Mesenchymal stem cell (in vitro differentiated cells and primary cell): ENCODE measurements at places on chromosomes 5 and 9.

DNA sequence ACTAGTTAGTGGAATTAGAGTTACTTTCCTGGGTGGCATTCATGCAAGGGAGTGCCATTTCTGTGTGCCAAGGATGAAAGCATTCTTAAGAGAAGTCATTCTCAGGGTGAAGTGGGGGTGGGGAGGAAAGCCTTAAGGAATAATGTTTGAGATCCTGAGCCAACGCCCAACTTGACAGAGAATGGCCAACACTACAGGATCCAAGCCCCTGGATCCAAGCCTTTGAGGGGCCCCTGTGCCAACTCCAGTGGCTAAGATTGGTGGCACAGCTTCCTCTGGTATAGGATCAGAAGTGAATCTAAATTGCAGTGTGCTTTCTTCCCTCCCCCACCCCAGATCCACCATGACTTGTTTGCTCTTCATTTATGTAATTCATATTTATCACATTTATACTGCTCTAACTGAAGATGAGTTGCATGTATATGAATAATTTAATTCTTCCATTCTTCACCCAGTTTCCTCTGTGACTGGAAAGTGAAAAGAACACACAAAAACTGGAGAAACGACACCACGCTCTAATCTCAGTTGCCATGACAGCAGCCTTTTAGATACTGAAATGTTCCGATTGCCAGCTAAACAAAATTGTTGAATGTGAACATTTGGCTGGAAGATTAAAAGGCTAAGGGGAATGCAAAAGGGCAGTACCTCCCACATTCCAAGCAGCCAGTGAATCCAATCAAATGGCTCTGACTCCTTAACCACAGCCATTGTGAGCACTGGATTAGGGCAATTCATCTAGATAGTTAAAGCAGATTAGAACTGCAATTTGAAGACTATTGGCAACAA, 4.5 kb downstream of the ZNF608 start:
- peak; percentile 93 for DNase-seq

GRCh38 chr5:109312695-109313094, 97.1 kb downstream of the PJA2 start:
- DNase-seq = no peak

DNA sequence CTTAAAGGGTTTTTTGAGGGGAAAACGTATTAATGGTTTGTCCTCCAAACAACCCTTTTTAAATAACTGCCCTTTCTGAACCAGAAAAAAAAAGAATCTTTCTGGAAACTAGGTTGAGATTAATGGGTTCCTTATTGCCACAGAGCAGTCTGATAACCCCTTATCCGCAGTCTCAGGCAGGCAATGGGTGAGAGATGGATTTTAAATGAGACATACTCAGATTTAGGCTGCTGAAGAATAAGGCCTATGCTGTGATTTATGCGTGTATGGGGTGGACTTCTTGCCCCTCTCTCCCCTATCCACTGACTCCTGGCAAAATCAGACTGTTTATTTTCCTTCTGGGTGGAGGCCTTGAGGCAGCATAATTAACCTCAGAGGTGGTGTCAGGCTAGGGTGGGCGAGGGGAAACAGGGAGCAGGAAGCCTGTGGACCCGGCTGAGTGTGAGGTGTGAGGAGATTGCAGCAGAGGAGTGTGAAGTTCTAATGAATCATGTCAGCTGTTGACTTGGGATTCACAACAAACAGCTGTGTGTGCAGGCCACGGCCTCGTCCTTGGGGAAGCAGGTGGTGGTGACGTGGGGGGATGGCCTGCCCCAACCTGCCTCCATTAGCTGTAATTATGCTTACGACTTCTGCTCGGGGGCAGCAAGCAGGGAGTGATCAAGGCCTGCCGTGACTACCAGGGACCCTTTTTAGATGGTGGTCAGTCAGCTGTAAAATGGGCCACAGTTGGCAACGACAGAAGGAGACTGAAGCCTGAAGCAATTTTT, 196.4 kb downstream of the SEMA6A start:
- DNase-seq = no peak

DNA sequence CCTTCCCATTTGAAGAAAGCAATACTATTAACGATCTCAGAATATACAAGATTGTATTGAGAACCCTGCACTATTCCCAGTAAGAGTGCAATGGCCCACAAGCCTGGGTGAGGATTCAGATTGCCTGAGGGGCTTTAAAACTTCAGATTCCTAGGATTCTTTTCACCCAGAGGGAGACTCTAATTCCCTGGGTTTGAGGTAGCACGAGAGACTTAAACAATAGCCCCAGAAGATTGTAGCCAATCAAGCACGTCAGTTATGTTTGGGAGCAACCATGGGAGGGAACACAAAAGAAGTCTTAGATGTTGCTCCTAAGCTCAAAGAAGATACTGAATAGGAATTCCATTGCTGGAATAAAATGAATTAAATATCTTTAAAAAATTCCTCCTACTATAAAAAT, 17.9 kb downstream of the MRPS27 start:
- DNase-seq = no peak

DNA sequence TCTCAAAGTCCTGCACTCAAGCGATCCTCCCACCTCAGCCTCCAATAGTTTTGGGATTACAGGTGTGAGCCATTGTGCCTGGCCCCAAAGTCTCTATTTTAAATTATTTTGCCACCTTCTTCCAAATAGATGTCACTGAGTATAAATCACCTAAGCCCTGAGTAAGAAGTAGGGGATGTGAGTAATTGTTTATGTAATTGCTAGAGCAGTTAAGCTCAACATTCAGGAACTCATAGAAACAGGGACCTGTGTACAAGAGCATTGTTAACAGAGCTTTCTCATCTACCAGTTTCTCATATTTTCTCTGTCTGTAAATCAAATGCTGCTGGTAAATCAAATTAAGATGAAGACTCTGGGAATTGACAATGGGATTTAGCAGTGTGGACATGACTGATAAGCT, 26.3 kb downstream of the CDK7 start:
- DNase-seq = peak; percentile 67

- DNase-seq = no peak
Observed at GRCh38 chr9:35932735-35933134, 23.4 kb downstream of the SPAAR start.

DNA sequence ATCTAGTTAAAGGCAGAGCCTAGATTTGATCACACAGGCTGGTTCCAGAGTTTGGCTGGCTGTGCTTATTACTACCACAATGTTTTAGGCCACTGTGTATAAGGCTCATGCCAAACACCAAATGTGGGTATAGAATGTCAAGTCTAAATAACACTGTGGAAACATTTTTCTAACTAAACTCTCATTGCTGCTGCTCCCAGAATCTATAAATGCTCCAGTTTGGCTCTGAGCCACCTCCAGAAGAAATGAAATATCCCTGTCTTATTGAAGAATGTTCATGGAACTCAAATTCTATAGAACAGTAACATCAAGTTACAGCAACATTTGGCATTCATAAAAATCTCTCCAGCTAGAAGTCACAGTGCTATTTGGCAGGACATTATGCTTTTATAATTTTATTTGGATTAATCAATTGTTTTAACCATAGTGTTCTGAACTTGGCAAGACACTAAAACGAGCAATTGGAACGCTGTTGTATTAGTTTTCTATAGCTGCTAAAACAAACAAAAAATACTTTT, 178.1 kb upstream of the COX7C start:
- DNase-seq = no peak

DNA sequence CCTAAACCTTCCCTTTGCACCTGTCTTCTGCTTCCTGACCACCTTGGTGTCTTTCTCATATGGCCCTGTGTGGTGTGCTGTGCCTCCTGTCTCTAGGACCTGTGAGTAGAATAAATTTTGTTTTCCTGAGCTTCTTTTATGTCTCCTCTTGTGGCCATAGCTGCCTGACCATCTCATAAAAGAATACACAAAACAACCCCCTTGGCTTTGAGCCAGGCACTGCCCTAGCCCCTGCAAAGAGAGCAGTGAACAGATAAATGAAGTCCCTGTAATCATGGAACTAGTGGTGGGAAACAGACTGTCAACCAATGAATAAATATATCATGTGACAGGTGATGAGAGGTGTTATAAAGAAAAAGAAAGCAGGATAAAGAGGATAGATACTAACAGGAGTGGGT, 485.1 kb downstream of the CSNK1G3 start:
- DNase-seq = no peak

- DNase-seq = no peak
Observed at GRCh38 chr5:6746244-6746643, 33.0 kb downstream of the TENT4A start.

DNA sequence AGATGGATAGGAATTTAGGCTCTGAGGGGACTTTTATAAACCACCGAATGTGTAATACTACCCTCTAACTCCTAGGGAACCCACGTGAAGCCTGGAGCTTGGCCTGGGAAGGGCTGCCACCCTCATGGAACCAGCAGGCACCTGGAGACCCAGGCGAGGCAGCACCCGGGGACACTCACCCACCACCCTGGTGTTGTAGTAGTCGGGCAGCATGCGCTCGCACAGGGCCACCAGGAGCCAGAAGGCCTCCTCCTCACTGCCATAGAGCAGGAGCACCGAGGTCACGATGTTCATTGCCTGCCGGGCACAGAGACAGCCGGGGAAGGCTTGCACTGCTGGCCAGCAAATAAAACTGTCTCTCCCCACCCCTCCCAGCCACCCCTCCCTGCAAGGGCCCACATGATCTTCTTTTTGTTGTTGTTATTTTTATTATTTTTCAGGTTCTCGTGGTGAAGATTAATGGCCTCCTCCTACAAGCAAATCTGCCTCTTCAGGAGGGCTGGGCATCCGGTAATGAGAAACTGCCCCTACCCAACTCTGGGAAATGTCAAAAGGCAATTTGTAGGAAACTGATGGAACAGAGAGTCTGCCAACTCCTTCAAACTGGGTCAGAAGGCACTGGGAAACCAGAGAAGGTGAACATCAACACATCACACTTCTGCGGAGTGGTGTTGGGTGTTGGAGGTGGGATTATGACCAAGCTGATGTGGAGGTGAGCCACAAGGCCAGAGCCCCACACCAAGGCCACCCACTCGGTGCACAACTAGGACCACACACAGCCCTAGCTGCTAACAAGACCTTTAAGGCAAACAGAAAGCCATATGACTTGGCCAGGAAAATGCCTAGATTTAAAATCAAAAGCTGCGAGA, 17.4 kb upstream of the MRNIP start:
- DNase-seq = no peak

- DNase-seq = no peak
Observed at GRCh38 chr9:618478-618877, 223.0 kb upstream of the DMRT1 start.

DNA sequence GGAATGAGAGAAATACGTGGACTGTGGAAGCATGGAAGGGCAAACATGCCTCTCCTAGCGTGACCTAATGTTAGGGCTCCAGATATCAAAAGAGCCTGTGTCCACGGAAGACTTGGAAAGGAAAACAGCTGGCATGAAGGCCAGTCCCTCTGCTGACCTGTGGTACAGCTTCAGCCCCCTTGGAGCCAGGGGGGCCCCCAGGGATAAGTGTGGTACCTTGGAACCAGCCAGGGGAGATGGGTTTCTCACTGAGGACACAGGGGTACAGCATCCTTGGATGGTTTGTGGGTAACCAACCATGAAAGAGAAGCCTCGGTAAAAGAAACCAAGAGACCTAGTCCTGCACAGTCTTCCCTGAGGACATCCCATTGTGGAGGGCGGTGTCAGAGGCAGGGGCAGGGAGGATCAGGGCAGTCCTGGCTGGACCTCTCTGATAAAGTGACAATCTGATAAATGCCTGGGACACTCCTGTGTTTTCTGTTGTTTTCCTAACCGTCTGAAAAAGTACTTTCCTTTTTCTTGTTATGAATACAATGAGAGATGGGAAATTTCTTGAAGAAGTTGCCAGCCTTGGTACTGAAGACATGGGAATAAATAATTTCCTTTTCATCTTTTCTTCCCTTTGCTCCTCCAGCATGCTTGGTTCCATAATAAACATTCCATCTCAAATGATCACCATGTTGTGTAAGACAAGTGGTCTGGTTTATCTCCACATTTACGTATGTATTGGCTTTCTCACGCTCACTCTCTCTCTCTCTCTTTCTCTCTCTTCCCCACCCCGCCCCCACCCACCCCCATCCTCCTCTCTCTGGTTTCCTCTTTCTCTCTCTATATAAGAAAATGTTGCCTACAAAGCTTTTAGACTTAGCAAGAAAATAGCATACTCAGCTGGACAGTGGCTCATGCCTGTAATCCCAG, 102.1 kb downstream of the SUSD1 start:
- peak; percentile 99 for DNase-seq

- DNase-seq = no peak
Observed at GRCh38 chr9:14687042-14687719, 6.1 kb downstream of the ZDHHC21 start.

- DNase-seq = no peak
Observed at GRCh38 chr9:38177680-38178079, 108.7 kb upstream of the SHB start.

DNA sequence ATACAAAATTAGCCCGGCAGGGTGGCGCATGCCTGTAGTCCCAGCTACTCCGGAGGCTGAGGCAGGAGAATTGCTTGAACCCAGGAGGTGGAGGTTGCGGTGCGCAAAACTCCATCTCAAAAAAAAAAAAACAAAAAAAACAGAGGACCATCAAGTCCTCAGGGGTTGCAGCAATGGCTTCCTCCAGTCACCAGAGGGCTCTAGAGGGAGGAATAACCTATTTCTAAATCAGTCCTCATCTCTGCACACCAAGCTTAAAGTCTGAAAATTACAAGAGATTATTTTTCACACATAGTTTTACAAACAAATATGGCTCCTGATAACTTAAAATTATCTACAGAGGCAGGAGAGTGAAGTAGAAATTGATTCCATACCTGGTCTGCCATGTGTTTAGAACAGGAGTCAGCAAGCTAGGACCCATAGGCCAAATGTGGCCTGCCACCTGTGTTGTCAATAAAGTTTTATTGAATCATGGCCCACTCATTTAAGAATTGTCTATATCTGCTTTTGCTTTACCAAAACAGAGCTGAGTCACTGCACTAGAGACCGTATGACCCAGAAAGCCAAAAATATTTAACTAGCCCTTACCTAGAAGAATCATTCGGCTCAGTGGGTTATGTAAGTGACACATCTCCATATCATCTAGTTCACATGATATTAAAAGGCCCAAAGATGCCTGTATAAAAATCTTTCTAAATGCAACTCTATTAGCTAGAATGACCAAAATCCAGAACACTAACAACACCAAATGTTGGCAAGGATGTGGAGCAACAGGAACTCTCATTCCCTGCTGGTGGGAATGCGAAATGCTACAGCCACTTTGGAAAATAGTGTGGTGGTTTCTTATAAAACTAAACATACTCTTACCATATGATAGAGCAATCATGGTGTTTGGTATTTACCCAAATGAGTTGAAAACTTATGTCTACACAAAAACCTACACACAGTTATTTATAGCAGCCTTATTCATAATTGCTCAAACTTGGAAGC, 207.7 kb downstream of the FRMD3 start:
- no peak for DNase-seq

GRCh38 chr5:75091597-75091996, 39.2 kb upstream of the GCNT4 start:
- no peak for DNase-seq

- DNase-seq = peak; percentile 98
Observed at GRCh38 chr5:9059920-9060691, 485.8 kb downstream of the SEMA5A start.
